DMS79 (cell line): ENCODE measurements at places on chromosomes 2 and 18.

GRCh38 chr2:128642821-128643220 is 324.2 kb upstream of the HS6ST1 start:
- DNase-seq = no peak

GRCh38 chr2:107742460-107743027 is 84.1 kb upstream of the RGPD4 start:
- DNase-seq = no peak

- DNase-seq = no peak
Observed at GRCh38 chr2:30030361-30030760, 109.0 kb upstream of the ALK start.

GRCh38 chr2:62724886-62725711 is 19.6 kb downstream of the EHBP1 start:
- DNase-seq = no peak

- DNase-seq = no peak
Observed at GRCh38 chr18:33052886-33053285, 280.1 kb upstream of the KLHL14 start.

GRCh38 chr18:45764000-45764686 is 40.2 kb downstream of the SLC14A1 start:
- DNase-seq = no peak

GRCh38 chr2:54497763-54498680 is 41.9 kb downstream of the SPTBN1 start:
- DNase-seq = no peak

- no peak for DNase-seq
Observed at GRCh38 chr2:48906633-48907032, 151.1 kb upstream of the LHCGR start.

- DNase-seq = no peak
Observed at GRCh38 chr2:3487432-3487831, 31.9 kb downstream of the ADI1 start.
